ENCODE measurements at places on chromosomes 3 and 15.

GRCh38 chr3:40009991-40010390 lies 200.6 kb downstream of the MYRIP start:
- DNase-seq, result no peak

DNA sequence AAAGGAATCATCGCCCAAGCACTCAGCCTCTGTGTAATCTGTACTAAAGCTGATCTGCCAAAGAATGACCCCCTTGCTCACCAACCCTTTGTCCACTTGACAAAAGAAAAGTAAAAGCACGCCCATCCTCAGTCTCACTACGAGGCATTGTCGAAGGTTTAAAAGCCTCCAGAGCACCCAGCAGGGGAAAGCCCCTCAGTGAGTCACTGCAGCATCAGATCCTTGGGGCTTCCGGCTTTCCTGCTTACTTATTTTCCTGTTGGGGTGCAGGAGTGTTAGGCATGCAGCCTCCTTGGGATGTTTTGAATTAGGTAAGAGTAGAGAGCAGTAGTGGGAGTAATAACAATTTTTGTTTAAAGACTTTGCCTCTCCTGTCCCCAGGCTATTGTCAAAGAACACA lies 216.1 kb downstream of the MTHFS start:
- no peak for DNase-seq

DNA sequence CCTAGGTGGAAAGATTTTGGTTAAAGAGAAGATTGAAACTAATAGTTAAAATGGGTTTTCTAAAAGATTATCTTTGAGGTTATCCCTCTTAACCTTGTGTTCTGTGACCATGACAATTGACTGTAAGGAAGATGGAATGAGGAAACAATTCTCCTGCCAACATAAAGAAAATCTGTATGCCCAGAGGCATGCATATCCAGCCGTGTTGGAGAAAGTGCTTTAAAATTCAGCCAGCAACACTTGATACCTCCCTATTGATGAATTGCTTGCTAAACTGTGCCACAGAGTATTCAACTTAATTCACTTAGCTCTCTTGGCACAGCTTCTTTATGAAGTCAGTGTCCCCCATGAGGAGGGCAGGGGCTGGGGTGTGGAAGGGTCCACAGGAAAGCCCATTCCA lies 203.5 kb downstream of the UBE2E2 start:
- DNase-seq, result no peak

GRCh38 chr3:11173828-11174465 lies 19.7 kb downstream of the HRH1 start:
- no peak for DNase-seq

Data from stimulated activated CD4-positive, alpha-beta T cell treated with anti-CD3 and anti-CD28 coated beads, TNF-alpha, amount 100 ng/mL, for 4 hours (primary cell).